ENCODE measurements at places on chromosomes 7 and 10.

GRCh38 chr10:100769481-100769880 lies 24.1 kb downstream of the PAX2 start:
- DNase-seq, result no peak

- no peak for DNase-seq
Measured at GRCh38 chr7:97117035-97117371, 495 bp upstream of the SDHAF3 start.

GRCh38 chr10:18737841-18738240 lies 78.6 kb downstream of the ARL5B start:
- DNase-seq, result no peak

DNA sequence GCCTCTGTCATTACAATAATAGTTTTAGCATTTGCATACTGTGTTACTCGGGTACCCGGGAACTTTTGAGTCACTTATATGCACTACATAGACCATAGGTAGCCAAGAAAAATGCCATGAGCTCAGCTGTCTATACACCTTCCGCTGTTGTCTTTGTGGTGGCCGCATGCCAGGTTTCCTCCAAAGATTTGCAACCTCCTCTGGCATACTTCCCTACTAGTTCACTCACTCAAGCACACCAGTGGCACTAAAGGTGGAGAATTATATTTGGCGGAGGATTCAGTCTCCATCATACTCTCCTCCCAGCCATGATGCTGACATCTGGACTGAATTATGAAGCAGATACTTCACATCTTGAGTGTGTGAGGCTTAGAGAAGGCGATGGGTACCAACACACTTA lies 35.6 kb upstream of the GRB10 start:
- DNase-seq, result no peak

DNA sequence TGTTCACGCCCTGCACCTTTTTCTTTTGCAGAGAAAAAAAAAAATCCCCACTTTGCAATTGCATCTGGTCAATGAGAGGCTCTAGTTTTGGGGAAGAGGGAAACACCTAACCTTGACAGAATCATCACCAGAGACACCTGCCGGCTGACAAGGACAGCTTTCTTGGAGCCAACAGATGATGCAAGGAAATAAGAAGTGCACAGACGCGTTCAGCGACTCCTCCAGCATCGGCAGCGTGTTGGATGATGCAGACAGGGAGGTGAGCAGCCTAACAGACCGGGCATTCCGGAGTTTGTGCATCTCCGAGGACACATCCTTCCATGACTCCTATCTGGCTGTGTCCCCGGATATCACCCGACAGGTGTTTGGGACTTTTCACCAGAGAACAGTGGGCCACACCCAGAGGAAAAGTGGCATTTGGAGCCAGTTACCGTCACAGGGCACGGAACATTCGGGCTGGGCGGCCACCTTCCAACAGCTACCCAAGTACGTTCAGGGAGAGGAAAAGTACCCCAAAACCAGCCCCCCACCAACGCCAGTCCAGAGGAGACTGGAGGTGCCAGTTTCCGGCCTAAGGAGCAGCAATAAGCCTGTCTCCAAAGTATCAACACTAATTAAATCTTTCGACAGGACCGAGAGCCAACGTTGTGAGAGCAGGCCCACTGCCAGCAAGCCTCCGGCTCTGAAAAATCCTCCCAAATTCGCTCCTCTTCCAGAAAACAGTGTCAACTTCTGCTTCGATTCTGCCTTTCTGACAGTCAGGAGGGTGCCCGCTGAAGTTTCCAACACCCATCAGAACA lies 23.6 kb downstream of the C10orf71 start:
- DNase-seq, result no peak

- DNase-seq, result peak; percentile 81
Measured at GRCh38 chr7:24907311-24907886, 72.6 kb downstream of the OSBPL3 start.

DNA sequence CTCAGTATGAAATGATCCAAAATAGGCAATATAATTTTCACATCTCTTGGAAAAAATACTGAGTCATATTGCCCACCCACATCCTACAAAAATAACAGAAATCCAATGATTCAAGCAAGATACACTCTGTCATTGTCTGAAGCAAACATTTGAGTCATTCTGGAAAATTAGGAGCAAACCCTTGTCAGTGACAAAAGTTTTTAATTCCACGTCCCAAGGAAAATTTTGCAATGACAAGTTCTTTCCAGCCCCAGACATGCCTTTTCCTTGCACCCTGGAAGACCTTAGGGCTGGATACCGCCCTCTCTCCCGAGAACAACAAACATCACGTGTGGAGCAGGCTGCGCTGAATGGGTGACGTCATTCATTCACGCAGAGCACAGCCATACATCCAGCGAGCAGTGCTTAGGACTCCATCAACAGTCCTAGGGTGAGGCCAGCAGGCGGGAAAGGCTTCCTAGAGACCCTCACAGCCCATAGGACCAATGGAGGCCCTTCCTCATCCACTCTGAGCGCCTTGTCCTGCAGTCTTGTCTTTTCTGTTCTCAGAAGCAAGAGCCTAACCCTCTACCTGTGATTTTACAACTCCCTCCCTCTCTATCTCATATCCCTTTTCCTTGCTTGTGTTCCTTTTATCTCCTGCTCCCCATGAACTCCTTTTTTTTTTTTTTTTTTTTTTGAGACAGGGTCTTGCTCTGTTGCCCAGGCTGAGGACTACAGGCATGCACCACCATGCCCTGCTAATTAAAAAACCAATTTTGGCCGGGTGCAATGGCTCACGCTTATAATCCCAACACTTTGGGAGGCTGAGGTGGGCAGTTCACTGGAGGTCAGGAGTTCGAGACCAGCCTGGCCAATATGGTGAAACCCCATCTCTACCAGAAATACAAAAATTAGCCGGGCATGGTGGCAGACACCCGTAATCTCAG lies 23.5 kb upstream of the KDM7A start:
- no peak for DNase-seq

DNA sequence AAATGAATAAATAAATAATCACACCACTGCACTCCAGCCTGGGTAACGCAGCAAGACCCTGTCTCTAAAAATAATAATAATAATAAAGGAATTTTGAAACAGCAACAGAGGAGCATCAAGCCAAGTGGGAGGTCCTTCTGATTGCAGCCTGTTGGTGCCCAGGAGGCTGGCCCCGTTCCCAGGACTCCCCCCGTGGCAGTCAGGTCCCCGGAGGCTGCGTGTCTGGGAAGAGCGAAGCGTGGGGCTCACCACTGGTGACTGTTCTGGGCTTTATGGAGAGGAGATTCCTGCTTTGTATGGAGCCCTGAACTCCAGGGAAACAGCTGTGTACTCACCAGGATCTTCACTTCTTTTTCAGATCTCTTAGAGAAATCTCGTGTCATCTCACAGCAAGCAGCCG lies 19.3 kb upstream of the MYH16 start:
- no peak for DNase-seq

DNA sequence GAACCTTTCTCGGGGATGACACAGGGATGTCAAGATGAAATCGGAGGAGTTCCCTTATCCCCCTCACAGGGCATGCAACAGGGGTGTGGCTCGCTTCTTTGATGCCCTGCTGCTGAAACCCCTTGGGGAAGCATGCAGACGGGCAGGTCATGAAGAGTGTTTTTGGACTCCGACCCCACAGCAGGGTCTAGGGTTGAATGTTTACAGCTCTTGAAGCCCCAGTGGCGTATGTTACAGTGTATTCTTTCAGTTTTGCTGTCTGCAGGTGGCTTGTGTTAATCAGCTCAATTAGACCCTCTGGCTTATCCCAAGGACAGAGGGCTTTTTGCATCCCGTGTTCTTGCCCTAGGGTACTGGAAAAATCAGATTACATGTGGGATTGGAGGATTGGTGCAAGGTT lies 446.5 kb downstream of the LRMDA start:
- DNase-seq, result no peak

DNA sequence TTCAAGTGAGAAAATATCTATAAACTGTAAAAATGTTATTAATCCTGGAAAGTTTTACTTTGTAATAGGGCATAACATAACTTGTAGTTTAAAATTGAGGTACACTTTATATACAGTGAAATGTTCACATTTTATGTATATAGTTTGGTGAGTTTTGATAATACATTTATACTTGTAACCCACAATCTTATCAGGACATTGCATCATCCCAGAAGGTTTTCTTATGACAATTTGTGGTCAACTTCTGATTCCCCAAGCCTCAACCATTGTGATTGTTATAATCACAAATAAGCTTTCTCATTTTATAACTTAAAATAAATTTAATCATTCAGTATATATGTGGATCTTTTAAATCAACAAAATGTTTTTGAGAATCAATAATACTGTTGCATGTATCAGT lies 151.1 kb downstream of the TFPI2 start:
- no peak for DNase-seq

GRCh38 chr7:121081327-121081936 lies 92.9 kb downstream of the CPED1 start:
- no peak for DNase-seq

DNA sequence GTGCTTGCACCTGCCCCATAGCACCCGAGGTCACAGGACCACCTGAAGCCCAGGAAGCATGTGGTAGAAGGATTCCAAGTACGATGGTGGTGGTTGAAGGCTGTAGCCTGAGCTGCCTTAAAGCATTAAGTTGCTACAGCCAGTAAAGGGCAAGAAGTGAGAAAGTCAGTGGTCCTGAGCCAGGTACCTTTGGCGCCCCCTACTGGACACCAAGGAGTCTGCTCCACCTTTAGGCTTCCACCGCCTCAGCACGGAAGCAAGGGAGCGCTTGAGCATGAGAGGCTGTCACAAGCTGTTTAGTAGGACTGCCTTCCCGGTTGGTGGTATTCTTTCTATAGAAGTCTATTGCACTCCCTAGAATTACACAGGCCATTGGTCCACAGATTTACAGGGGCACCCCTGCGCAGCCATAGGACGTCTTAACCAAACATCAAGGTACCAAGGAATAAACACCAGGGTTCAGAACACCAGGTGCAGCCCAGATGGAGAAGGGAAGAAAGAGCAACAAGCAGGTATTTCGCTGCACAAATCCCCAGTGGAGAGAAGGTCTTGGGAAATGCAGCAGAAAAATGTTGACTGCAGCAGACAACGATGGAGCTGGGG lies 2.2 kb downstream of the CRTAC1 start:
- peak; percentile 60 for DNase-seq

DNA sequence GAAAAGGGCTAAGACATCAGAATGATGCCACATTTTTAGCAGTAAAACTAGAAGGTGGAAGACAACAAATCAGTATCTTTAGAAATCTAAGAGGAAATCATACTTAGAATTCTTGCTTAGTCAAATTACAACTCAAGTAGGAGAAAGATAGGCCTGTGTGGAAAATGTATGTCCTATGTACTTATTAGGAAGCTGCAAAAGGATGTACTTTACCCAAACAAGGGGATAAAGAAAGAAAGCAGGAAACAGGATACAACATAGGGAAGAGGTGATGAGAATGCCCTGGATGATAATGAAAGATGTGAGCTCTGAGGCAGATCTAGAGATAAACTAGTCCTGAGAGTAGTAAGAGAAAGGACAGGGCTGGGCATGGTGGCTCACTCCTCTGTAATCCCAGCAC lies 54.9 kb downstream of the RNLS start:
- DNase-seq, result no peak

GRCh38 chr10:32948451-32948850 lies 9.6 kb downstream of the ITGB1 start:
- DNase-seq, result no peak

DNA sequence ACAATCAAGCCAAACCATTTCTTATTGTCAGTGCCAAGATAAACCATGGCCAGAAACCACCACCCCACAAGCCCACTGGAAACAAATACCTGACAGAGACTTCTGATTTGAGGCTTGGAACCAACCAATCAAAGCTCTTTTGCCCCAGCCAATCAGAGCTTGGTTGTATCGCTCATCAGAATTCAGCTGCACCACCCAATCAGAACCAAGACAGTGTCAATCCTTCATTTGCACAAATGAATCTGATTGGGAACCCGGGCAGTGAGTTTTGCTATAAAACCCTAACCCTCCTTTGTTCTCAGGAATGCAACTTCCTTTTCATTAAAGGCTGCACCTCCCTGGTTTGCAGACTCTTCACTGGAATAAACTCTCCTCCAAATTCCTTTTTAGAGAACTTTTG lies 87.4 kb downstream of the ELAPOR2 start:
- no peak for DNase-seq

GRCh38 chr7:68063171-68063570 lies 1066.5 kb downstream of the TYW1 start:
- DNase-seq, result no peak

DNA sequence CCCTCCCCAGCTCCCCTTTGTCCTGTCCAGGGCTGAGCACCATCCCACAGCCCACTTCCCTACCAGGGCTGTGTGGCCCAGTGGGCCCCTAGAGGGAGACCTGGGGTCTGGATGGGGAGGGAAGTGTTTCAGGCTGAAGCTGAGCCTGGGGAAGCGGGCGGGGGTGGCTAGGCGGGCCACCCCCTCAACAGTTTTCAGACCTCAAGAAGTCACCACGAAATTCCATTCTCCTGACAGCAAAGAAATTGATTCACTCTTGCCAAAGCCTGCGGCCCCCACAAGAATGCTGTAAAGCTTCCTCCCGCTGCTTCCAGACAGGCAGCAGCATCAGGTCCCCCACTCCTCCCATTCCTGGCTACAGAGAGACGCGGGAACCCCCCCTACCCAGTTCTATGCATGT lies 2.5 kb upstream of the LFNG start:
- DNase-seq, result no peak

- DNase-seq, result no peak
Measured at GRCh38 chr7:155405399-155406318, 52.3 kb upstream of the EN2 start.

DNA sequence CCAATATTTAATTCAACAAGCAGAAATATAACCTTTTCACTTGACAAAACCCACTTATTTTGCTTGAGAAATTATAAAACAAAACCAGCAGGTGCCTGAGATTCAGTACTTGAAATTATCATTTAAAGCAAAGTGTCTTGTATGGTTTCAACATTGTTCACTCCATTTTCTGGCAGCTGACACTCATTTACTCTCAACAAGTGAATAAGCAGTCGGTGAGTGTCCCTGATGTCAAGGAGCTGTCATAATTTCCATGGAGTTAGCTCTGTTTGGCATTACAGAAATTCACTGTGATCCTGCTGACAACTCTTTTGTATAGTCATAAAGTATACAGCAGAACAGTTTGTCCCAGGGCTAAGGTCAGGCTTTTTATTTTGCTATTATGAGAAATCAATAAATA lies 490.0 kb downstream of the CNTNAP2 start:
- DNase-seq, result no peak

DNA sequence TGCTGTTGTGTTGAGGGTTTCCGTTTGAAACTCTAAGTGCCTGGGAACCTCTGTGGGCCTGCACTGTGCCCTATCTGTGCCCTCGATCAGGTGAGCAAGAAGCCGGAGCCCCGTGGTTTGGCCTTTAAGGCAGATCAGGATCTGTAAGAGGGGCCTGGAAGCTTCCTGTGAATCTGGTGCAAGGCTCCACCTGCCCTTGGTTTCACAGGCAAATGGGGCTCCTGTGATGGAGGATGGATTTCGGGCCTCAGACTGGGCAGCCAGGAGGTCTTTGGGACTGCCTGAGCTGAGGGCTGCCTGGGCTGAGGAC lies 21.6 kb downstream of the SCART1 start:
- DNase-seq, result no peak

- DNase-seq, result no peak
Measured at GRCh38 chr7:91326516-91327199, 62.4 kb downstream of the FZD1 start.
